HEK293T (cell line): ENCODE measurements at places on chromosomes 7 and 10.

DNA sequence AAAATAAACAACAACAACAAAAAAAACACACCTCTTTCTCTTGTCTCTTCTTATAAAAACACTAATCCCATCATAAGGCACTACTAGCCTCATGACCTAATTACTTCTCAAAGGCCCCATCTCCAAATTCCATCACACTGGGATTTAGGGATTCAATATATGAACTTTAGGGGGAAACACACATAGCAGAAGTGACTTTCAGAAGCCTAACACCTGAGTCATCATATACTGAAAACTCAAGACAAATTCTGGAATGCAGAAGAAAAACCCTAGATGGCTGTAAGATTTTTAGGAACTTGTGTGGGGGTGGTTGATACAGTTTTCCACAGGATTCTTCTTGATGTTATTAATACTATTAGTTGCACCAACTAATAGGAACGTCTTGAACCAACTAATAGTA, 33.7 kb upstream of the CSTF2T start:
- no peak for DNase-seq

DNA sequence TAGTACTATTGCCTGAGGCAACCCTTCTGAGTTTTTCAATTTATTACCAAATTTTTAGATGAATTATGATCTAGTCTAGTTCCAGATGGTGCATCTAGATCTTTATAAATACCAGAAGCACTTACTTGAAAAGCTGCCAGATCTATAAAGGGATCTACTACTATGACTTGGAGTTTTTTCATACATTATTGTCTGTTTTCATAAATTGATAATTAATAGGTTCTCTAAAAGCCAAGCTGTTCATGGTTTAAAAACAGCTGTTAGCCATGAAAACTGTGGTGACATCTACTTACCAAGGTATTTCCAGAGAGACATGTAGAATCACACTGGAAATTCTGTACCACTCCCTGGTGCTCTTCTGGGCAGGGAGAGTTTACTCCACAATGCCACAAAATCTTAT, 786.5 kb upstream of the C7orf33 start:
- DNase-seq: no peak

DNA sequence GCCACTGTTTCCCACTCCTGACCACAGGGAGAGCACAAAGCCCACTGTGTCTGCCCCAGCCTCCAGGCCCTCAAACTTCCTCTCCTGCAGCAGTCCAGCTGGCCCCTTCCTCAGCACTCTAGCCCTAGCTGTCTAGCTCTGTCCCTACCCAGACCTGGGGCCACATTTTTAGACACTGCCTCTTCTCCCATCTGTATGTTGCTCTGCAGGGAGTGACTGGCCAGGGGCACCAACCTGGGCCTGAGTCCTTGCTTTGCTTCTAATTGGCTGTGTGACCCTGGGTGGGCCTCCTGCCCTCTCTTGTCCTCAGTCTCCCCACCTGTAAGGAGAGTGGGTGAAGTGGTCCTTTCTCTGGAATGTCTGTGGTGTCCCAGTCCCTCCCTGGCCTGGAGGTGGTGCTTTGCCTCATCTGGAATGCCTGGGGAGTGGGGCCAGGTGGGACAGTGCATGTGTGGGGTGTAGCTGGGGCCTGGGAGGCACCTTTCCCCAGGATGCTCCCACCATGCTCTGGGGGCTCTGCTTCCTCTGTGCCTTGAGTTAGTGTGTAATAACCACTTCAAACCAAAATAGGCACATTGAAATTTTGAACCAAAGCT, 25.1 kb downstream of the AQP1 start:
- no peak for DNase-seq

GRCh38 chr7:105988276-105988675, 25.2 kb downstream of the CDHR3 start:
- no peak for DNase-seq

GRCh38 chr10:8288600-8288999, 234.1 kb downstream of the GATA3 start:
- no peak for DNase-seq
